ENCODE measurements at places on chromosomes 16 and 17.

GRCh38 chr17:42114118-42114517, 1.6 kb upstream of the DHX58 start:
- DNase-seq: no peak

DNA sequence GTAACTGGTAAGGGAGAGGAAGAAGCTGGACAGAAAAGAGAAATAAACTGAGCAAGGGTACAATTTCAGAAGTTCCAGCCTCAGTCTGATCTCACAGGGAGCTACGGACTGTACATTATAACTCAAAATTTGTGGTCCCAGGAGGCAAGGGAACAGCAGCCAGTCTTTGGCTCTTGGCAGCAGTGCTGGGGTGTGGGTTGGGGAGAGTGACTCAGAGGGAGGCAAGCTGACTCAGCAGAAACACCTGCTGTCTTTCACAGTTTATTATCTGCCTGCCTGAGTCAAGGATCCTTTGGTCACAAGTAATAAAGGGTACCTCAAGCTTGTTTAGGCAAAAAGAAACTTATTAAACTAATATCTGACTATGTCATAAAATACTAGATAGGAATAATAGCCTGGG, 73.5 kb upstream of the KIF2B start:
- DNase-seq: no peak

DNA sequence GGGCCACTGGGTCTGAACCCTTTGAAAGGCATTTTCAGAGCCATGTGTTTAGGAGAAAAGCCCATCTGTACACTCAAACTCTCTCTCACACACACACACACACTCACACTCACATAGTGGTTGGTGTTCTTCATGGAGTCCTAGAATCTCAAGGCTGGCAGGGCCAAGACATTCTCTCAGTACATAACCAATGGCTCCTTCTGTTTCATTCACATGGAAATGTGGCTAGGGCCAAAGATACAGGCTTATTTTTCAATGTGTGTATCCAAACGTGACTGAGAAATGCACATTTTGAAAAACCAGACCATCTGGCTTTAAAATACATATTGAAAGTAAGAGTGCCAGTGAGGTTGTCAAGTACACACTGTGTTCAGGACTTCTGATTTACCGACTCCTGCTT, 59.0 kb upstream of the SALL1 start:
- no peak for DNase-seq

DNA sequence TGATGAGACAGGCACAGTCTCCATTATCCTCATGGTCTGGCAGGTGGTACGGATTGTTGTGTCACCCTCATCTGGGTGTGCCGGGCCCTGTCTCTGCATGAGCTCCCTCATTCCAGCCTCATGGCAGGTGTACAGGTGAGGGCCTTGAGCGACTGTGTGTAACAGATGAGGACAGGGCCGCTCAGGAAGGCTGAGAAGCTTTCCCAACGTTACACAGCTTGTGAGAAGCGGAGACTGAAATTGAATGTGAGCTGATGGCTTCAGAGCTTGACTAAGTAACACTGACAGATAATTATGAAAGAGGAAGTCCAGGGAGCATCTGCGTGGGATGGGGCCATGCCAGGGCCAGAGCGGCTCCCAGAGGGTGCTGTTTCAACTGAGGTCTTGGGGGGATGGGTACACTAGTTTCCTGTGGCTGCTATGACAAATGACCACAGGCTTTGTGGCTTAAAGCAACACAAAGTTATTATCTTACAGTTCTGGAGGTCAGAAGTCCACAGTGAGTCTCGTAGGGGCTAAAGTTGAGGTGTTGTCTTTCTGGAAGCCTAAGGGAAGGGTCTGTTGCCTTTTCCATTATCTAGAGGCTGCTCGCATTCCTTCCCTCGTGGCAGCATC, 36.7 kb downstream of the CMIP start:
- DNase-seq: no peak

DNA sequence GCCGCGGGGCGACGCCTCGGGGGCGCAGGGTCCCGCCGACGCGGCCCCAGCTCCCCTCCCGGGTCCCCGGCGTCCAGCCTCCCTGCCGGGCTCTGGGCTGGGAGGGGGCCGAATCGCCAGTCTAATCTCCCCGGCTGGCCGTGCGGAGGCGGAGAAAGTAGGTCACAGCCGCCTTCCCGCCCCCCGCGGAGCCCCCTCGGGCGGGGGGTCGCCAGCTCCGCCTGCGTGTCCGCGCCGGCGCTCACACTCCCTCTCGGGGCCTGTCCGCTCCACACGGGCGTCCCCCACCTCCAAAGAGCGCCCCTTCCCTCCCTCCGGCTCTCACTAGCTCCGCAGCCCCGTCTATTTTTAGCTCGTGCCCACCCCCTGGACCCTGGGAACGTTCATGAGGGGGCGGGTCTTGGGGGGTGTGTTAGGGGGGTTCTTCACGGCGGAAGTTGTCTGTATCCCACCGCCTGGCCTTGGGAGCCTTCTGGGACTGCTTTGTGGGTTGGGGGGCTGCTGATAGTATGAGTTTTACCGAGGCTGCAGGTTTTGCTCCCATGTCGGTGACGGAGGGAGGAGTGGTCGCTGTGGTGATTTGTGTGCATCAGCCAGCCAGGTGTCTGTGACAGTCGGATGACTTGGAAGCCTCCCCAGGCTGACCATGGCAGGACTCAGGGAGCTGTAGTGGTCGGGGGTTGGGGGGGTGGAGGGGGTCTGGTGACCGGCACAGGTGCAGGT, 1.1 kb downstream of the ATP1B2 start:
- DNase-seq: no peak

- DNase-seq: no peak
Measured at GRCh38 chr17:3400055-3400454, 1.8 kb upstream of the OR1E1 start.

- no peak for DNase-seq
Measured at GRCh38 chr17:72123530-72124437, 3.0 kb downstream of the SOX9 start.

GRCh38 chr16:13883276-13883675, 36.7 kb upstream of the ERCC4 start:
- no peak for DNase-seq

DNA sequence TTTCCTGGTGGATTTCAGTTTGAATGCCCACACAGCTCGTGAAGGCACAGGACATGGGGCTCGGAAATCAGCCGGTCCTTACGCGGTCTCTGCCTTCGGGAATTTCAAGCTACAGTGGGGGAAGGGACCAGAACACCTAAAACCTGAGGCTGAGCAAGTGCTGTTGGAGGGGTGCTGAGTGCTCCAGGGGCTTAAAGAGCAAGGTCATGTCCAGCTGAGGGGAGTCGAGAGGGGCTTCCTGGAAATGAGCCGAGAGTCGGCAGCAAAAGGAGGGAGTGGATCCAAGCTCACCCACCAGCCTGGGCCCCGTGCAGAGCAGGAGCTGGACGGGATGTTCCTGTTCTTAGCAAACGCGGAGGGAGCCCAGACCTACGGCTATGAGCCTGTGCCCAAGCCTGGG, 73.2 kb upstream of the RPL38 start:
- DNase-seq: no peak

DNA sequence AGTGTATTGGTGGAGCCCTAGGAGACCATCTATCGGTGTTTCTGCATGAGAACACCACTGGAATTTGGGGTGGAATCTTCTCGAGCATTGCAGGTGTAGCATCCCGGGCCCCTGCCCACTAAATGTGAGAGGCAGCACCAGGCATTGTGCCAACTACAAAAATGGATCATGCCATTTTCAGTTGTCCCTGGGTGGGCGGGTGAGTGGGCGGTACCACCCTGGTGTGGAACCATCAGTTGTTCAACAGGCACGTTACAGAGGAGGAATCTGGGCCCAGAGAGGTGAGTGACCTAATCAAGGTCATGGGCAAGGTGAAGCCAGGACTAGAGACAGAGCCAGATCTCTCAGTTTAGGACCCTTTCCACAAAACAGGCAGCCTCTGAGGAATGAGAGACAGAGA, 8.8 kb downstream of the PIPOX start:
- DNase-seq: no peak

DNA sequence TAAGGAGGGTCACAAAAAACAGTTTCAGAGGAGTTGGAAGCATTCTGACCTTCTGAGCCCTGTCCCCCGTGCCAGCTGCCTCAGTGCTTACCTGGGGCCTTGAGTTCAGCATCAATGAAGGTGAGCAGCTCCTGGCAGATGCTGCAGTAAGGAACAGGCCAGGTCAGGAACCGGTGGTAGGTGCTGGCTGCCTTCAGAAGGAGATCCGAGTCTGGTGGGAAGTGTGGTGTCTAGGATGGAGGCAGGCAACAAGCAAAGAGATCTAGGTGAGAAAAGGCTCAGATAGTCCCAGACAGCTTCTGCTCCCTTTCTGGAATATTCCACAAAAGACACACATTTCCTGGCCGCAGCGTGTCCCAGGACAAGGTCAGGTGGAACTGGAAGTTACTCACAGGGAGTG, 37.2 kb upstream of the PIK3R6 start:
- no peak for DNase-seq

- no peak for DNase-seq
Measured at GRCh38 chr17:81396278-81396721, 1.0 kb downstream of the BAHCC1 start.

DNA sequence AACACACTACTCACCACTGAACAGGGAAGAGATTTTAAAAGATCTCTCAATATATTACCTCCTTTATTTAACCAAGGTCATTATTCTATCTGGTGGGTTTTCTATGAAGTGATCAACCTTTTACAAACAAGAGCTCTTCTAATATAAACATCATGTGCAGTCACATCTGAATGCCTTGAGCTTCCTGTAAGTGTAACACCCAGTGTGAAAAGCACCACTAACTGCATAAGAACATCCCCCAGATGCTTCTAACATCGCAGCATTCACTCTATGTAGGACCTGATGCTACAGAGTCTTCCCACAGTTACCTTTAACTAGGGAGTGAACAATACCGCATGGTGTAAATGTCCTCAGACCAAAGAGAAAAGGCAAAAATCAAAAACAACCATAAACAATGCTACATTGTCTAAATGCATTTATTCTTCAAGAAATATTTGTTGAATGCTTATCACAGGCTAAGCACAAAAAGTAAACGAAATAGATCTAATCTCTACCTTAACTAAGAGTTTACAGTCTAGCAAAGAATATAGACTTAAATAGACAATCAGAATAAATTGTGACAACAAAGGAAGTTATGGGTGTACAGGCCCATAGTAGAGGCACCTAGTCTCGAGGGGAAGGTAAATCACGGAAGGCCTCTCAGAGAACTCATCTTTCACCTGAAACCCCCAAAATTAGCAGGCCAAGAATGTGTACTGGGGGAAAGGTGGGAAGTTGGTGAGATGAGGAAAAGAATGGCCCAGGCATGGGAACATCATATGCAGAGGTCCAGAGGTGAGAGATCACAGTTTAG, 16.2 kb downstream of the SKAP1 start:
- peak; percentile 31 for DNase-seq

DNA sequence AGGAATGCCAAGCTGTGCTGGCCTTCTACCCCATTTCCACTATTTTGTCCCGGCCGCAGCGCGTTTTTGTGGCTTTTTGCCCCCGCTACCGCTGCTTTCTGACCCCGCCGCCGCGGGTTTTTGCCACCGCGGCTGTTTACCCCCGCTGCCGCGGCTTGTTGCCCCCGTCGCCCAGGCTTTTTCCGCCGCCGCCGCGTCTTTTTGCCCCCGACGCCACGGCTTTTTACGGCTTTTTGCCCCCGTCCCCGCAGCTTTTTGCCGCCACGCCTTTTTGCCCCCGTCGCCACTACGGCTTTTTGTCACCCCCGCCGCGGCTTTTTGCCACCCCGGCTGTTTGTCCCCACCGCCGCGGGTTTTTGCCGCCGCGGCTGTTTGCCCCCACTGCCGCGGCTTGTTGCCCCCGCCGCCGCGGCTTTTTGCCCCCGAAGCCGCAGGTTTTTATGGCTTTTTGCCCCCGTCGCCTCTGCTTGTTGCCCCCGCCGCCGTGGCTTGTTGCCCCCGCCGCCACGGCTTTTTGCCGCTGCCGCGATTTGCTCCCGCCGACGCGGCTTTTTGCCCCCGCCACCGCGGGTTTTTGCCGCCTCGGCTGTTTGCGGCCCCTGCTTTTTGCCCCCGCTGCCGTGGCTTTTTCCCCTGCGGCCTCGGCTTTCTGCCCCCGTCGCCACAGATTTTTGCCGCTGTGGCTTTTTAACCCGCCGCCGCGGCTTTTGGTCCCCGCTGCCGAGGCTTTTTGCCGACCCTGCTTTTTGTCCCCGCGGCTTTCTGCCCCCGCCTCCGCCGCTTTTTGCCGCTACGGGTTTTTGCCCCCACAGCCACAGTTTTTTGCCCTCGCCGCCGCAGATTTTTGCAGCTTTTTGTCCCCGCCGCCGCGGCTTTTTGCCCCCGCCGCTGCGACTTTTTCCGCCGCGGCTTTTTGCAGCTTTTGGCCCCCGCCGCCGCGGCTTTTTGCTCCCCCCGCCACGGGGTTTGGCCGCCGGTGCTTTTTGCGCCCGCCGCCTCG, 520.4 kb upstream of the WSB1 start:
- DNase-seq: no peak

DNA sequence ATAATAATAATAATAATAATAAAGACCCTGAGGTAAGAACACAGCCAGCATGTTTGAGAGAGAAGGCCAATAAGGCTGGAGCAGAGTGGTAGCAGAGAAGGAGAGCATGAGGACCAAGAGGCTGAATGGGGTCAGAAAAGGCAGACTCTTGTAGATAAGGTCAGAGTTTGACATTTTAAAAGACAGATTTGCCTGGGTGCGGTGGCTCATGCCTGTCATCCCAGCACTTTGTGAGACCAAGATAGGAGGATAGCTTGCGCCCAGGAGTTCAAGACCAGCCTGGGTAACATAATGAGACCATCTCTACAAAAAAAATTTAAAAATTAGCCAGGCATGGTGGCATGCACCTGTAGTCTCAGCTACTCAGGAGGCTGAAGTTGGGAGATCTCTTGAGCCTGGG, 11.0 kb upstream of the WFIKKN2 start:
- no peak for DNase-seq

GRCh38 chr17:60640503-60640902, 37.1 kb upstream of the BCAS3 start:
- DNase-seq: no peak

DNA sequence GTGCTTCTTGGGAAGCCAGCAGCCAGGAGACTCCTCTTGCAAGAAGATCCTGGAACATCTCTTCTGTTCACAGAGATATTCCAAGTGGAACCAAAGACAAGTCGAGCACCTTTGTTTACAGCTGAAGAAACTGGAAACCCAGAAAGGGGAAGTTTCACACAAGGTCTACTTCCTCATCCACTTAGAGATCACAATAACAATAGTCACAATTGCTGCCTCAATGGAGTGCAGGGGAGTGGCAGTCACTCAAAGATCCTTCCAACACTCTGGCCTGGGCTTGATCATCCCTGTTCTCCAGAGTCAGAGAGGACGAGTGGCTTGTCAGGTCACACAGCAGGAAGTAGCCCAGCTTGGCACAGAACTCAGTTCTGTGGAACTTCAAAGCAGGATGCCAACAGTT, 46.9 kb upstream of the SIAH1 start:
- no peak for DNase-seq

DNA sequence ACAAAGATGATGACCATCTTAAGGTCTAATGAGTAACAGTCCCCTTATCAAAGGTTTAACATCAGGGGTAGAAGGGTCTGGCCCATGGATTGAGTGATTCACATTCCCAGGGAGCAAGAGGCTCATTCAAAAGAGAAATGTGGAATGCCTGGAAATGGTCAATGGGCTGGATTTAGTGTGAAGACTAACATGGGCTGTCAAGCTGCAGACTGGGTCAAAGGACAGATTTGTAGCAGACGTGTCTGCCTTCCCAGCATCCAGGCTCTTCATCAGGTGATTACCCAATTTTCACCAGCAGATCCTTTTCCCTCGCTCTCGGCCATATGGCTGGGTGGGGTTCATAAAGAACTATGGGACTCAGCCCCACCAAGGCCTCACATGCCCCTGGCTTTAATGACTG, 26.8 kb downstream of the DCUN1D3 start:
- no peak for DNase-seq

Data from naive thymus-derived CD4-positive, alpha-beta T cell (primary cell).